Myometrial cell (primary cell): ENCODE measurements at places on chromosomes 1 and 21. TPM values are rescaled to one million over a fixed set of nuclear protein-coding genes. Genes with fewer than 3 reads are reported as not detected.

Gene EFNA1
- not detected in 2 replicates for total RNA-seq

Gene AUNIP
- total RNA-seq, result 1.6 and 2.3 TPM in 2 replicates

Gene ANXA9
- 1.2 and 1.4 TPM in 2 replicates for total RNA-seq

Gene UTS2
- total RNA-seq, result not detected in 2 replicates
